Hypothalamus (tissue), 51 donors: ENCODE measurements at places on chromosomes 4 and X.

DNA sequence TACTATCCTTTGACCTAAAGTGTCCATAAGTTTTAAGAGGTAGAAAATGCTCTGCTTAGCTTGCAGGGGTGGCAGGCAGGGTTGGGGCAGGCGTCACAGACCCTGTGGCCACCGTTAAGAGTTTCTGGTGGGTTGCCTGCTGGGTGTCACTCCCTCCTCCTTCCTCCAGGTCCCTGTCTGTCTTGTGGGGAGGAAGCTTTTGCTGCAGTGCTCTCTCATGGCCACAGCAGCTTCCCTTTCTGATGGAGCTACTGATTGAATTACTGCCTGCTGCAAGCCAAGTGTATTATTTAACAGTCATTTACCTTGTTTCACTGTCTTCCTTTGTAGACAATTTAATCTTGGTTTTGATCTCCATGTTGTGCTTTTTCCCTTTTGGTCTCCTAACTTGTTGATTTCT is 384.6 kb downstream of the IDS start:
- no peak for DNase-seq

DNA sequence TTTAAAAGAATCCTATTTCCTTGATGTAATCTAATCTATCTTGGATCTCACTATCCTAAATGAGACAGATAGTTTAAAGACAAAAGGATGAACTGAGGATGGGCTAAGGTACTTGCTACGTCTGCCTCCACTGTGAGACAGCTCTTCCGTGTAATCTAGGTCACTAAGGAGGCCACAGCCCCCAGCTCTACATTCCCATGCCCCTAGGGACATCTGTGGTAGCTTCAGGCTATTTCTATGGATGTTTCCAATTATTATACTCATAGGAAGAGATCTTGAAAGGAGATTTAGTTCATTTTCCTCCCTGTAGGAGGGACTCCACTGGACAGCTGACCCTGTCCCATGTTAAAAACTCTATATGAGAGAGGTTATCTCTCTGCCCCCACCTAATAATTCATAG is 140.8 kb upstream of the TRPC5 start:
- no peak for DNase-seq

DNA sequence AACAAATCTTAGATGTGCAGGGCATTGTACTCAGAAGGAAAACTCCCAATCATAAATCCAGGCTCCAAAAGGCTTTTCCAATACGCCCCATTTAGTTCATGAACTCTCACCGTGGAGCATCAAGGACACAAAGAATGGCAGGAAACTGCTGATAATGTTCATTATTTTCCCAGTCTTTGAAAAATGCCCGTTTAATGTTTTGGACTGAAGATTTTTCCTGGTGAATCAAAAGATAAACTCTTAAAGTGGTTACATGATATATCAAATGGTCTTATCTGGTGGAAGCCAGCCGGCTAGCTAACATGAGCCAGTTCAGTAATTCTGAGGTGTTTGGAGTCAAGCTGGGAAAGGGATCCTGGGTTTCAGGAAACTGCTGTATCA is 62.1 kb upstream of the AP1S2 start:
- DNase-seq: no peak

DNA sequence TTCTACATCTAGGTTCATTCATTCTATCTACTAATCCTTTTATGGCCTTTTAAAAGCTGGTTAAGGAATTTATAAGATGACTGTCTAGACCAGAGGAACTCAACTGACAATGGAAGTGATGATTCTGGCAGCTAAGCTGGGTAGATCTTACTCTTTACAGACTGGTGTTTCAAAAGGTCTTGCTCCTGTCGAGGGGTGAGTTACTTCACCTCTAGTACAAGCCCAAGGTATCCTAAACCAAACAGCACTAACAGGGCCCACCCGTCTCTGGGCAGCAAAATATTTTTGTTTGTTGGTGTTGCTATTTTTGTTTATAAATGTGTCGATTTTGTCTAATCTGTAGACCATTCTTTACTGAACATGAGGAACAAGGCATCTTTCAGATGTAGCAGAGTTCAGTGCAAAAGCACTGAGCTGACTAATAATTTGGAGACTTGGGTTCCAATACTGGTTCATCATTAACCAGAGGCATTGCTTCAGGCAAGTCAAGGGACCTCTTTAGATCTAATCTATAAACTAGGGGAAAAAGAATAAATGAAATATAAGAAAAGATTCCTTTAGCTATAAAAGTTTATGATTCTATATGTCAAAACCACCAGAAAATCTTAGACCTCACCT is 90.3 kb upstream of the FRG1 start:
- DNase-seq: no peak

GRCh38 chr4:36343501-36344175 is 62.2 kb downstream of the DTHD1 start:
- no peak for DNase-seq

- DNase-seq: no peak
Measured at GRCh38 chrX:115173181-115173580, 16.0 kb upstream of the RBMXL3 start.

GRCh38 chrX:40081679-40082068 is 16.1 kb downstream of the BCOR start:
- no peak for DNase-seq

DNA sequence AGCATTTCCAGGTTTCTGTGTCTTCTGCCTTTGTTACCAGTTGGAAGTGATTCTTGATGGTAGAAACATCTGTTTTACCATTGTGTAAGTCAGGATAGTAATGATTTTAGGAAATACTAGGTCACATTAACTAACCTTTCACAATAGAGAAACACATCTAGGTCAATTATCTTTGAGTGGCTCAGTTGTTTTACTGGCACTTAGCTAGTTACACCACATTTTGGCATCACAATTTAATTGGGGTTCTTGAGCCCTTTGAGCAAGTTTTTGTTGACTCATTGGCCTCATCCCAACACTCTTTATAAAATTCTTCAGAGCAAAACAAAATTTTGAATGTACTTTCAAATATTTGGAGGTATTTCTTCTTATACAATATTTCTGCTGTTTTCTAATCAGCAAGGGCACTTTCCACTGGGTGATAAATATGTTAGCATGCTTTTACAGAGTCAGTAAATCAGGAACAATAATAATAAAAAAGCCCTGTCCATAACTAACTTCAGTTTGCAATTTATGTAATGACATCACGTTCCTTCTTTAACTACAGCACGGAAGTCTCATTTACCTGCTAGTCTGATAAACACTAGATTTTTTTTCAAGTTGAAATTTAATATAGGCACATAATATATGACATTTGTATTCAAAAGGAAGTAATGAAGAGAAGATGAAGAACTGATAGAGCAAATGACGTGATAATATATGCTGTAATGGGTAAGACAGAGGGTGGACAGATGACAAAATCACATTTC is 64.8 kb upstream of the GK2 start:
- DNase-seq: no peak

DNA sequence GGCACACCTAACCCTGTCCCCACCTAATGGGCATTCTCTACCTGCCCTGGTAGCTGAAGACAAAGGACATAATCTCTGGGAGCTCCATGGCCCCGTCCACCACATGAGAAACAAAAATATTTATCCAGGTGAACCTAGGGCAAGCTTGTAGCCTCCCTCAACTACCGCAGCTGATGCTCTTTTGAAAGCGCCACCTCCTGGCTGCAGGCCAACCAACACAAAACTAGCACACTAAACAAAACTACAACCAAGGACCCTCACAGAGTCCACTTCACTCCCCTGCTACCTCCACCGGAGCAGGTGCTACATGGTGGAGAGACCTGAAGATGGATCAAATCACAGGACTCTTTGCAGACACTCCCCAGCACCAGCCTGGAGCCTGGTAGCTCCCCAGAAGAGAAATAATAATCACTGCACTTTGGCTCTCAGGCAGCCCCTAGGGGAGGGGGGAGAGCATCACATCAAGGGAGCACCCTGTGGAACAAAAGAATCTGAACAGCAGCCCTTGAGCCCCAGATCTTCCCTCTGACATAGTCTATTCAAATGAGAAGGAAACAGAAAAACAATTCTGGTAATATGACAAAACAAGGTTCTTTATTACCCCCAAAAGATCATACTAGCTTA is 111.3 kb upstream of the ATP8A1 start:
- no peak for DNase-seq

DNA sequence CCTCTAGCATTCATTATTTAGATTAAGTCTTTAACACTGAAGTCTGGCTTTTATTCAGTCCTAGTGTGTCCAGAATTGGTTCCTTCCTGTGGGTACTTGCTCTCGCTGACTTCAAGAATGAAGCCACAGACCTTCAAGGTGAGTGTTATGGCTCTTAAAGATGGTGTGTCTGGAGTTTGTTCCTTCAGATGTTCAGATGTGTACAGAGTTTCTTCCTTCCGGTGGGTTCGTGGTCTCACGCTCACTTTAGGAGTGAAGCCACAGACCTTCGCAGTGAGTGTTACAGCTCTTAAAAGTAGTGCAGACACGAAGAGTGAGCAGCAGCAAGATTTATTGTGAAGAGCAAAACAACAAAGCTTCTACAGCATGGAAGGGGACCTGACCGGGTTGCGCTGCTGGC is 860.6 kb downstream of the STIM2 start:
- no peak for DNase-seq

DNA sequence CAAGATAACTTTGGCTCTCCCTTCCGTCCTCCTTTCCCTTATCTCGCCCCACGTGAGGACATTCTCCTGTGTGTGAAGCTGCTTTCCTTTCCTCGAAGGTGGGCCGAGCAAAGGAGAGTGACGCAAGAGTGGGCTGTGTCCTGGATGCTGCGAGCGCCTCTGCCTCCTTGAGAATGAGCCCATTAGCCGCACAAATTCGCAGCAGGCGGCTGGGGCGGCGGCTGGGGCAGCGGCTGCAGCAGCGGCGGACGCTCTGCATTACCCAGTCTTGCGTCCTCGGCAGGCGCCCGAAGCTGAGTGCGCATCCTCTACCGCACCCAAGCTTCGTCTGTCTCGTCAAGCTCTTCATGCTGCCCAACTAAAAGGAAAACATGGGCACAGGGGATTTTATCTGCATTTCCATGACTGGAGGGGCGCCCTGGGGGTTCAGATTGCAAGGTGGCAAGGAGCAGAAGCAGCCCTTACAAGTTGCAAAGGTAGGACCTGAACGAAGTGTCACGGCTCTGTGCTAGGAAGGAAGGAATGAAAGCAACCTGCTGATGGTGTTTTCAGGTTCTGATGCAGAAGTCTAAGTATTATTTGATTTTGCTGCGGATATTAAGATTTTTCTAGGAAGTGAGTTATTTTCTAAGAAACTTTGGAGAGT is at the start of gene SYNPO2:
Gene SYNPO2 (plus strand): TSS at position 189 of the 646 bp plus-strand sequence. CDS start 183 bp downstream, at position 372.
- DNase-seq: no peak

- DNase-seq: no peak
Measured at GRCh38 chrX:40260146-40260747, 162.5 kb upstream of the BCOR start.

- no peak for DNase-seq
Measured at GRCh38 chrX:1657367-1658070, 42.7 kb downstream of the ASMT start.

- DNase-seq: no peak
Measured at GRCh38 chr4:11739992-11740391, 311.3 kb upstream of the HS3ST1 start.

GRCh38 chr4:150495550-150495949 is 86.4 kb upstream of the MAB21L2 start:
- no peak for DNase-seq

DNA sequence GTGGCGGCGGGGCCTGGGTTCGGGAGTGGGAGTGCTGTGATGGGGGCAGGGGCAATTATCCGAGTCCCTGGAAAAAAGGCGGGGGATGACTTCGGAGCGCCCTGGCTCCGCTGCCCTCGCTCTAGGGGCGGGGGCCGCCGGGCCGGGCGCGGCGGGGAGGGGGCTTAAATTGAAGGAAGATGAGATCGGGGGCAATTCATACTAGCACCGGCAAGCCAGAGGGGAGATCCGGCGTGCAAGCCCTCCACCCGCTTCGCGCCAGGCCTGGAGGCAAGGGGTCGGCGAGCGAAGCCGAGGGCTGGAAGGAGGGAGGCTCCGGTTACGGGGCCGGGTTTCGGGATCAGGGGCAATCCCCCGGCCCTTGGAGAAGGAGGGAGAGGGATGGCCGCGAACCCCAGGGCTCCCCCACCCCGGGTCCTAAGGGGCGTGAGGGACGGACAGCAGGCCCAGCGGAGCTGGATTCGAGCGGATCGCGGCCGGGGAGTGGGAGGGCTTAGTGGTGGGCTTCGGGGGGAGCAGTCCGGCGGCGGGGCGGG is 1.2 kb downstream of the BCORL1 start:
- no peak for DNase-seq

DNA sequence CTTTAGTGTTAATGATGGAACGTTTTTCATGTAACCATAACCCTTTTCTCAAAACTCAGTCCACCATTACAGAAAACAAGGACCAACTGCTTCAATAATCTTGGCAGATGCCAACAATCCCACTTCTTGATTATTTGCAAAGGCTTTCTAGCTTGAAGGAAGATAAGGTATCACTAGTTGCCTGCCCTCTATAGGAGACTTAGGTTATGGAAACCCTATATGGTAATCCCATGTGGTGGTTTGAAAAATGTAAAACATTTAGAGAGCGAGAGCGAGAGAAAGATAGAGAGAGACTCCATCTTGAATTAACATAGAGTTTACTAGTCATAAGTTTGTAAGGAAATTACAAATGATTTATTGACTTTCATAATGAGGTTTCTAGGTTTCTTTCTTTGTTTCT is 1627.5 kb upstream of the TENM3 start:
- no peak for DNase-seq

GRCh38 chrX:104566681-104567501 is 892 bp downstream of the IL1RAPL2 start:
- no peak for DNase-seq

- no peak for DNase-seq
Measured at GRCh38 chr4:167000141-167000852, 234.0 kb downstream of the SPOCK3 start.

DNA sequence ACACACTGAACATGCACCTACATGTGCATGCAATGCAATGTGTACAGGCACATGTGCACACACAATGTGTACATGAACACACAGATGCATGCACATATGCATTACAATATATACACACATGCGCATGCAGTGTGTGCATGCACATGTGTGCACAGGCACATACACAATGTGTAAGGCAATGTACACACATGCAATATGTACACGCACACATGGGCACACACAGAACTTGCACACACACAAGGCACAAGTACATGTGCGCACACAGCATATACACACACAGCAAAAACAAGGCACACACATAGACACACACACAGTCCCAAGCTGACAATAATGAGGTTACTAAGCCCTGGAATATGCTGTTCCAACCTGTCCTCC is 76.3 kb downstream of the EVC2 start:
- DNase-seq: no peak

DNA sequence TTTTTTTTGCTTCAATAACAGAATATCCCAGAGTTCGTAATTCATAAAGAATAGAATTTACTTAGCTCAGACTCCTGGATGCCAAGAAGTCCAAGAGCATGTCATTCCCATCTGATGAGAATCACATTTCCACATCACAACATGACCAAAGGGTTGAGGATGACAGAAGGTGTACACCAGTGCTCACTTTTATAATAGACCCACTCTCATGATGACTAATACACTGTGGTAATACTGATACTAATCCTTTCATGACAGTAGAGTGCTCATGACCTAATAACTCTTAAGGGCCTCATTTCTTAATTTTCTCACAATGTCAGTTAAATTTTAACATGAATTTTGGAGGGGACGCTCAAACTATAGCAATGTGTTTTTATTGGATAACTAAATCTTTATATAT is 69.2 kb downstream of the ZNF732 start:
- DNase-seq: no peak
